Occipital lobe (tissue), 3 donors: ENCODE measurements at places on chromosomes 5 and 9. TPM values are rescaled to one million over a fixed set of nuclear protein-coding genes. Genes with fewer than 3 reads are reported as not detected.

Gene ECM2
- 5.6 TPM for total RNA-seq

Gene NIM1K
- total RNA-seq: 9.0 TPM

Gene TEX48
- total RNA-seq: not detected

Gene CDKN2B
- 0.16 TPM for total RNA-seq

Gene MVB12B
- total RNA-seq: 28.7 TPM

Gene AK8
- 1.1 TPM for total RNA-seq

Gene PLPP1
- 31.5 TPM for total RNA-seq

Gene FBLL1
- total RNA-seq: 54.9 TPM

Gene FOXD4
- 0.47 TPM for total RNA-seq

Gene GHR
- 1.2 TPM for total RNA-seq

Gene ORM2
- total RNA-seq: not detected

Gene PRR16
- 6.1 TPM for total RNA-seq

Gene PCDHGA4
- total RNA-seq: 8.4 TPM

Gene CYFIP2
- 84.7 TPM for total RNA-seq

Gene ENTREP1
- 1.4 TPM for total RNA-seq

Gene ERGIC1
- total RNA-seq: 41.5 TPM

Gene LPAR1
- total RNA-seq: 26.4 TPM

Gene RASGRF2
- 20.0 TPM for total RNA-seq

Gene AHRR
- 1.4 TPM for total RNA-seq

Gene UGT3A1
- not detected for total RNA-seq

Gene GABRA6
- total RNA-seq: 0.31 TPM

Gene C5orf58
- not detected for total RNA-seq

Gene ANKRD20A1
- 7.6 TPM for total RNA-seq

Gene SPATA6L
- 10.9 TPM for total RNA-seq

Gene ACSL6
- 32.9 TPM for total RNA-seq

Gene TAL2
- total RNA-seq: 3.0 TPM

Gene PCAT7
- total RNA-seq: not detected

Gene LMBRD2
- 85.8 TPM for total RNA-seq

Gene ABLIM3
- total RNA-seq: 5.8 TPM

Gene FAM170A
- not detected for total RNA-seq

Gene MSMP
- total RNA-seq: not detected

Gene FAM240B
- total RNA-seq: not detected

Gene OBP2A
- not detected for total RNA-seq

Gene STRBP
- 97.5 TPM for total RNA-seq

Gene LRRC70
- total RNA-seq: 4.1 TPM

Gene PCDHGA5
- 6.6 TPM for total RNA-seq

Gene KIF20A
- total RNA-seq: 4.1 TPM

Gene PLPP7
- total RNA-seq: 5.5 TPM

Gene IL33
- total RNA-seq: 20.7 TPM

Gene PTGS1
- total RNA-seq: 0.47 TPM

Gene MROH2B
- not detected for total RNA-seq

Gene TAF11L10
- not detected for total RNA-seq

Gene CNTFR
- 14.0 TPM for total RNA-seq

Gene HTR4
- 0.16 TPM for total RNA-seq

Gene TMEM267
- 14.0 TPM for total RNA-seq

Gene GPR21
- total RNA-seq: 13.3 TPM

Gene ZCCHC7
- total RNA-seq: 34.5 TPM

Gene DNAJC25
- 4.7 TPM for total RNA-seq

Gene CCNO
- total RNA-seq: 0.16 TPM

Gene FIBCD1
- 1.4 TPM for total RNA-seq

Gene SLC45A2
- total RNA-seq: 0.16 TPM

Gene TPRN
- 4.7 TPM for total RNA-seq

Gene KIAA0825
- total RNA-seq: 37.6 TPM

Gene PCDHB15
- total RNA-seq: 22.1 TPM

Gene SLC1A1
- total RNA-seq: 54.7 TPM

Gene PCDHB10
- total RNA-seq: 13.1 TPM

Gene ATP6V0E1
- total RNA-seq: 43.5 TPM

Gene C6
- total RNA-seq: not detected

Gene HRCT1
- not detected for total RNA-seq
